ENCODE measurements at places on chromosomes 5 and 9.
A peak's percentile ranks its signal among the peaks of the same experiment; 100 is the strongest.

DNA sequence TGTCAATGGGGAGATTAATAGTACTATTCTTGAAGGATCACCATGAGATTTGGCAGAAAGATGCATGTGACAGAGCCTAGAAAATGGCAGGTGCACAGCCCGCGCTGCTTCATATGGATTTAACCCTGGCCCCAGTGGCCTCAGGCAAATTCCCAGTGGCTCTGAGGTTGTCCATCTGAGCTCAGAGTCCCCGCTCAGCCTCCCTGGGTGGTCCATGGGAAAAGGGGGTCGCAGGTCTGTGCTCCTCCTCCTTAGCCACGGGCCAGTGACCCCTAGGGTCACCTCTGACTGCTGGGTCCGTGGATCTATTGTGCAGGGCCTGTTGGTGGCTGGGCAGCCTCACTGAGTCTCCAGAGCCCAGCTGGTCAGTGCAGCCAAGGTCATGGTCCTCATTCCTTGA, 93.3 kb upstream of the BOD1 start:
- no peak for DNase-seq

GRCh38 chr5:10719965-10720364, 41.1 kb downstream of the DAP start:
- no peak for DNase-seq

GRCh38 chr5:153543959-153544470, 53.5 kb downstream of the GRIA1 start:
- no peak for DNase-seq

- peak; percentile 42 for DNase-seq
These were observed 45.4 kb downstream of the RAB14 start for GRCh38 chr9:121156263-121156731.

DNA sequence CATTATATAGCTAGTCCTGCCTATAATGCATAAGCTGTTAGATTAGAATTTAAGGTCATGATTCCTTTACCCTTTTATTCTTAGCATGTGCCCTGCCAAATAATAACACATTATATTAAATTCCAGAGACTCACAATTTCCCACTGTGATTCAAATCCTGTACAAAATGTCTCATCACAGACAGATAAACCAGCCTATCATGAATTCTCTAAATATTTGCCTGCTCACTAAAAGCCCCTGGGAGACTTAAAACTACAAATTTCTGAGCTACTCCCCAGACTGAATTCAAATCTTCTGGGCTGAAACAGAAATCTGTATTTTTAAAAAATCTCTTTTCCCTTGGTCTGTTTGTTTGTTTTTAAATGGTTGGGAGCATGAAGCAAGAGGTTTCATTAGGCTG, 32.7 kb downstream of the GAPT start:
- no peak for DNase-seq

DNA sequence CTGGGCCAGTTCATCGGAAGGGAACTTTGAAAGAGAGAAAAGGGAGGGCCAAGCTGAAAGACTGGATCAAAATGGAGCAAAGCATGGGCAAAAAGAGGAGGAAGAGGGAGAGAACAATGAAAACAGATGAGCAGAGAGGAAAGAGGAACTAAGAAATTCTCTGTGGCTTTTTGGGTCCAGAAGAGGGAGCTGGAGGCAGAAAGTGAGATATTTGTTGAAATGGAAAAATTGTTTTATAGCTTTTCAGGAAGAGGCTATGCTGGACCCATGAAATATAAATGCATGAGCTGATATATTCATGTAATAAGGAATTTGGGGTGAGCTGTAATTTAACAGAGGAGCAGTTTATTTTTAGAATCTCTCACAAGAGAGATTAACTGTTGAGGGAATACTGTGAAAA, 457.3 kb downstream of the DMAC1 start:
- DNase-seq, result no peak

DNA sequence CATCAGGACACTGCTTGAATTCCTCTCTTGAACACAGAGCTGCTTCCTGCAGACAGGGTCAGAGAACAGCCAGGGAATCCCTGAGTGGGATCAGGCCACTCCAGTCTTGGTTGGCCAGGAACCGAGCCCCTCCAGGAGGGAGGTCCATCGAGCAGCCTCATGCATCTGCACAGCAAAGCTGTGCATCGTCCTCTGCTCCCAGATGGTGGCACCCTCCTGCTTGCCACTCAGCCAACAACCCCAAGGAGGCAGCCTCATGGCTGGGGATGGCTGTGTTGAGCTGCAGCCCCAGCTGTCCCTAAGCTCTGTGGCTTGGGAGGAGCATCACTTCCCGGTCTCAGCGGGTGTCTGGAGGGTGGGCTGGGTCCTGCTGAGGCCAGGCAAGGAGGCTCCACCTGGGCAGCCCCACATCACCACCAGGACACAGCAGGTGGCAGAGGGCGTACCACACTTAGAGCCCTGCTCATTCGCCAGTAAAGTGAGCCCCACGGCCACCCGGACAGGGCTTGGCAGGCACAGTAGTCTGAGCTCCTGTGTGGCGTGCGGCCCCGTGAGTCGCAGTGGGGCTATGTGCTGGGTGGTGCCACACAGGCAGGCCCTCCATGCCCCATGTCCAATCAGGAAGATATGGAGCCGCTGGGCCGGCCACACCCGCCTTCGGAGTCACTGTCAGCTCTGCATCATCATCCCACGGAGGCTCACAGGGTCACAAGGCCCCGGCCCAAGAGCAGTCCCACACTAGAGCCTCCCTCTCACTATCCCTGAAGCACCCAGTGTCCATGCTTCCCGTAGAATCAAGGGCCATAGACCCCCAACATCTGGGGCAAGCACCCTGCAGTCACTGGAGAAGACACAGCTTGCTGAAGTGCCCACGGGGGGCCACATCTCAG, 11.9 kb downstream of the LPCAT1 start:
- DNase-seq, result no peak

GRCh38 chr9:128899566-128900322, 17.8 kb downstream of the LRRC8A start:
- peak; percentile 28 for DNase-seq

DNA sequence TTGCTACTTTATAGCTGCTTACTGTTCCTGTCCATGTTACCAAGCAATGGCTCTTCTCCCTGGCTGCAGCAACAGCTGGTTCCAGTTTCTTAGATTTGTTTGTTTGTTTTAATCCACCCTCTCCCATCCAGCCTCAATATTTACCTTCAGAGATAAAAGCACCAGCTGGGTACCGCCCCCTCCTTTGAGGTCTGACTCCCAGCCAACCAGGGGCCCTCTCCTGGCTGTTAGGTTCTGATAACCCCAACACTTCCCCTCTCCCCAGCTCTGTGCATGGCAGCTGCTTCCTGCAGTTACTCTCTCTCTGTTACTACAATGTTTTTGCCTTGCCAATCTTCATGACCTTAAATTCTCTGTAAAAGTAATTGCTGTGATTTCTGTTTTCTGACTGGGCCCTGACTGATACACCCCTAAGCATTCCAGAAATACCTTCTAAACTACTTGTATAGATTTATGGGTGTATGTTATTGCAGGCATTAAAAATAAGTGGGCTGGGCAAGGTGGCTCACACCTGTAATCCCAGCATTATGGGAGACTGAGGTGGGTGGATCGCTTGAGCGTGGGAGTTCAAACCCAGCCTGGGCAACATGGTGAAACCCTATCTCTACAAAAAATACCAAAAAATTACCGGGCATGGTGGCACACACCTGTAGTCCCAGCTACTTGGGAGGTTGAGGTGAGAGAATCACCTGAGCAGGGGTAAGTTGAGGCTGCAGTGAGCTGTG, 2.6 kb upstream of the GCNT1 start:
- DNase-seq, result peak; percentile 29

DNA sequence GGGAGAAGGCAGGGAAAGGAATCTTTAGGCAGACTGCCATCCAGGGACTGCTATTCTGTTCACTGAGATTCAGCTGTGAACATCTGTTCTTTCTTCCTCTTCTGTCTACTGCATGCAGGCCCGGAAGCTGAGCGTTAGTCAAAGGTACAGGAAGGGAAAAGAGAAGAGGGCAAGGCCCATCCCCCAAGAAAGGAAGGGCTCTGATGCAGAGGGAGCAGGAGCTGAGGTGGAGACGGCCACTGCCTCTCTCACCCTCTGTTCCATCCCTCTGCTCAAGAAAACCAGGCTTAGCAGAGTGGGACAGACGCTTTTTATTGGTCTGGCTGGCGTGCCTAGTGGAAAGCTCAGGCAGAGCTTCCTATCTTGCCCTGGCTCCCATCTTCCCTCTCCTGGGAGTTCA, 57.6 kb downstream of the PFDN1 start:
- DNase-seq, result no peak

DNA sequence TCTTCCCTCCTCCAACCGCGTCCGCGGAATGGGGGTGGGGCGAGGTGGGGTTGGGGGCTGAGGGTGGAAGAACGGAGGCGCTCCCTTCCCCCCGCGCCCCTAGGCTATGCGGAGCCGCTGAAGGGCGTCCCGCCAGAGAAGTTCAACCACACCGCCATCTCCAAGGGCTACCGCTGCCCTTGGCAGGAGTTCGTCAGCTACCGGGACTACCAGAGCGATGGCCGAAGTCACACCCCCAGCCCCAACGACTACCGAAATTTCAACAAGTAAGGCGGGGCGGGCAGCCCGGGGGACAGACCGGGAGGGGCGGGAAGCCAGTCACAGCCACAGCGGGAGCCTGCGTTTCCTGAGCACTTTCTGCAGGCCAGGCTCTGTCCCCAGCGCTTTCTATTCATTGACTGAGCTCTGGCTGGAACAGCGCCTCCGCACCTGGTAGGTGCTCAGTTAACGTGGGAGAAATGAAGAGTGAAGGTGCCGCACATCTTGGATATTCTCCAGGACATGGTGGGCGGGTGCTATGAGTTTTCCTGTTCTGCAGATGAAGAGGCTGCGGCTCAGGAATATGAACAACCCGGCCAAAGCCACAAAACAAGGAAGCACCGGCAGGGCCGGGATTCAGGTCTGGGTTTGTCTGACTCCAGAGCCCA, 11.3 kb downstream of the MYOZ3 start:
- no peak for DNase-seq

- no peak for DNase-seq
These were observed 22.1 kb downstream of the XRCC4 start for GRCh38 chr5:83099445-83099844.

GRCh38 chr9:78462611-78463010, 165.7 kb downstream of the PSAT1 start:
- DNase-seq, result no peak

- DNase-seq, result no peak
These were observed 11.4 kb downstream of the BHMT start for GRCh38 chr5:79122973-79123372.

DNA sequence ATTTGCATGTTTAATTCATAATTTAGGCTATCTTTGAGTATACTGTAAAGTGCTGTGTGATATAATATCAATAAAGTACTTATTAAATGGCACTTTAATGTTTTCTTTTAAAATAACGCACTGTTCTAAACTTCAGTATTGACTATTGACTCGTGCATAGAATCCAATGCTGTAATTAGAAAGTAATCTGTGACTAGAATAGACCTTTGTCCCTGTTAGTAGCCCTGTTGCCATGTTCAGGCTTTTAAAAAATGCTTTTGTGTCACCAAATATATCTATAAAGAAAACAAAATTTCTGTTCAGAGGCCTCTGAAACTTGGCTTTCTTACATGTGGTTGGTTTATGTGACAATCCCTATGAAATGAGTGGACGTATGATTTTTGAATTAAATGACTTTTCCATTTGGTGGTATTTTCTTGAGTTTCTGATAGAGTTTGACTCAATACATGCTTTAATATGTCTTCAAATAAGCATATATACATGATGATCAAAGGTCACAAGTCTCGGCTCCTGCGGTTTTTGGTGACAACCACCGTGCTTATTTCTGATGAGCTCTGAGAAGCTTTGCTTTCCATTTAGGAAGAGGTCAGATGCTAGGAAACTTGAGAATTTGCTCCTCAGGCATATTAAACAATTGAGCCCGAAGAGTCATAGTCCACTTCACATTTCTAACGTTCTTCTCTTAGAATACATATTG, 174.7 kb downstream of the NR3C1 start:
- DNase-seq, result no peak

- no peak for DNase-seq
These were observed 295.9 kb downstream of the CDH12 start for GRCh38 chr5:22557251-22557650.

GRCh38 chr5:63008195-63008594, 429.6 kb downstream of the LRRC70 start:
- DNase-seq, result no peak

DNA sequence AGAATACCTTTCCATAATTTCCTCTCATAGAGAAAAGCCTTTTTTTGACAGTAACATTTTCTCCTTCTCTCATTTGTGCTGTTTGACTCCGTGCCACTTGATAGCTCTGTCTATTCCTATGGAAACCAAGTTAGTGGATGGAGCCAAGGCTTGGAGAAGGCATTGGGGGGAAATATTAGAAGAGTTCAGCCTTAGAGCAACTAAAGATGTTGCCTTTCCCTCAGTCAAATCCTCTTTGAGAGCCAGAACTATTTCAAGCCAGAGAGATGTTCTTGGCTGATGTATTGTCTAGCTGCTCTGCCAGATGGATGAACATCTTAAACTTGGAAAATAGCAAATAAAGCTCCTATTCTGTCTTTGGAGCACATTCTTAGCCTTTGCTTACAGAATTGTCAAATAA, 112.4 kb downstream of the INVS start:
- DNase-seq, result no peak

GRCh38 chr9:85744480-85744879, 2.7 kb upstream of the AGTPBP1 start:
- no peak for DNase-seq

GRCh38 chr9:106726070-106726815, 136.7 kb upstream of the ZNF462 start:
- no peak for DNase-seq

- no peak for DNase-seq
These were observed 46.4 kb upstream of the KDM4C start for GRCh38 chr9:6711403-6711802.

DNA sequence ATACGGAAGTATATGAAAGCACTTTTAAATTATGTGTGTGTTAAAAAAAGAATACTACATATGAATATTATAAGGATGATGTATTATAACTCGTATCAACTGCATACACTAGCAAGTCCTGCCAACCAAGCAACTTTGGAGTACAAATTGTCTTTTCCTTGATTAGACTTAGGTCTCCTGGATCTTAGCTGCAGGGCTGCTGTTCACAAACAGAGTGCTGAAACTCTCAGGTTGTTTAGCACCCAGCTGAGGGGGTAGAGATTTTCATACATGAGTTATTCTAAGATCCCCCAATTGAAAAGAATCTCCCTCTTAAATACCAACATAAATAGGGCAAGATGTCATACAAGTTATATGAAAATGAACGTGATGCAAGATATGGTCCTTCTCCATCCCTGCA, 149.8 kb upstream of the TNC start:
- no peak for DNase-seq

GRCh38 chr5:54673523-54674225, 156.1 kb downstream of the SNX18 start:
- DNase-seq, result peak; percentile 40

DNA sequence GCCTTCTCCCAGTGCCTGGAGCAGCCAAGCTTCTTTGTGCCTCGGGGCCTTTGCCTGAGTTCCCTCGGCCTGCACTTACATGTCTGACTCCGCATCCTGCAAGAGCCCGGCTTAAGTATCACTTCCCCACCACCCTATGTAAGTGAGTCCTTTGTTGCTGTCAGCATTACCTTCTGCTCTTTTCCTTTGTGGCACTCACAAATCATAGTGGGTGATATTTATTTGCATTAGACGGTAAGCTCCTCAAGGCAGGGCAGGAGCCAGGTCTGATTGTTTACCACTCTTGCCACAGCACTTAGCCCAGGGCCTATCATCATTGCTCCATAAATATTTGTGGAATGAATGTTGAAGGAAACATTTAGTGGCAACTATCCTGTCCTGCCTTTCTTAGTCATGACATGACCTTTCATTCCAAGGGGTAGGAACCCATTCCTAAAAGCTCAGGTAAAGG, 4.8 kb downstream of the GM2A start:
- no peak for DNase-seq
